HEK293T (cell line): ENCODE measurements at places on chromosomes 2 and 18.

DNA sequence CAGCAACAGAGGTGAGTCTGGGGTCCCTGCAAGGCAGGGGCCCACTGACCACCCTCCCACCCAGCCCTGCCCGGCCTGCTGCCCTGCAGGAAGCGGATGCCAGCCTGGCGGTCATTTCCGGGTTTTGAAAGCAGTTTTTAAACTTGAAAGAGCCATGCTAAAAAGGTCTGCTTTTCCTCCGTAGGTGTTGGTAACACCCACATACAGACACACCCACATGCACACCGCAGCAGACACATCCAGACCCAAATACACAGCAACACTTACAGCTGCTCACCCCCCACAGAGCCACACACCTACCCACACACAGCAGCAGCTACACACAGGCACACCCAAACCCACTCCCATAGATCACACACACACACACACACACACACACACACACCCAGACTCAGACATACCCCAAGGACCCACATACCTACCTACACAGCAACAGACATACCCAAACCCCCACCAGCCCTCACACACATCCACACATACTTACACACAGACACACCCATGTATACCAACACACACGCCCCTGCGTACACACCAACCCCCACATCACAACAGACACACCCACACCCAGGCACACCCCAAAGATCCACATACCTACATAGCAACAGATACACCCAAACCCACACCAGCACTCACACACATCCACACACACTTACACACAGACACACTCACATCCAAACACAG lies 7.6 kb downstream of the ZFP36L2 start:
- DNase-seq = no peak

DNA sequence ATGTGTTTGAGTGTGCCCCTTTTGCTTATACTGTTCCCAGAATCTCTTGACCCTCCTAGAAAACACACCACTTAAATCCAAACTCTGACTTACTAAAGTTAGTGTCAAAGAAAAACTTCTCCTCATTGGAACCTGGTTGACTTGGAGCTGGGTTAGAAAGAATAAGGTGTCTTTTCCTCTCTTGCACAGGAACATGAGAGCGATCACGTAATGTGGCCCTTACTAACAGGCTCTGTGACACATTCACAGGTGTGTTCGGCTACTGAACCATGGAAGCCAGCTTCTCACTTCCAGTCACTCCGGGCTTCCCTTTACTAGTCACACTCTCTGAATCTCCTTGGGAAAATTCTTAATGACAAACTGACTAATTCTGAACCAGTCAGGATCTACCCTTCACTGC lies 5.4 kb upstream of the POU3F3 start:
- DNase-seq = no peak

- DNase-seq = no peak
These were observed 22.6 kb upstream of the SCYGR2 start for GRCh38 chr2:227576110-227576509.

GRCh38 chr2:159612255-159612901 lies 4.0 kb downstream of the BAZ2B start:
- DNase-seq = no peak

DNA sequence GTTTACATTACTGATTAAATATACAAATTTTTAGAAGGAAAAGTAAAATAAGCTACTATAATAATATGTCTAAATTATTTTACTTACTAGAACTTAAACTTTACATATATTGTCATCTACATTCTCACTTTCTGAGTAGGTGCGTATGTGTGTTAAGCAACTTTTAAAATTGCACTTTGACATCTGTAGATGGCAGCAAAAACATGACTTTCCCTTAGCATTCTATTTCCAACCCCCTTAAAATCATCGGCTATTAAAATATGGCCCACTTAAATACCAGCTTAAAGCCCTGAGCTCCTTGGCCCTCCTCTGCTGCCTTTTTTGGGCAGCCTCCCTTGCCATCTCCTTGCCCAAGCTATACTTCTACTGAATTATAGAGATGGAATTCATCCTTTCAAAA lies 78.0 kb downstream of the UPP2 start:
- DNase-seq = no peak

DNA sequence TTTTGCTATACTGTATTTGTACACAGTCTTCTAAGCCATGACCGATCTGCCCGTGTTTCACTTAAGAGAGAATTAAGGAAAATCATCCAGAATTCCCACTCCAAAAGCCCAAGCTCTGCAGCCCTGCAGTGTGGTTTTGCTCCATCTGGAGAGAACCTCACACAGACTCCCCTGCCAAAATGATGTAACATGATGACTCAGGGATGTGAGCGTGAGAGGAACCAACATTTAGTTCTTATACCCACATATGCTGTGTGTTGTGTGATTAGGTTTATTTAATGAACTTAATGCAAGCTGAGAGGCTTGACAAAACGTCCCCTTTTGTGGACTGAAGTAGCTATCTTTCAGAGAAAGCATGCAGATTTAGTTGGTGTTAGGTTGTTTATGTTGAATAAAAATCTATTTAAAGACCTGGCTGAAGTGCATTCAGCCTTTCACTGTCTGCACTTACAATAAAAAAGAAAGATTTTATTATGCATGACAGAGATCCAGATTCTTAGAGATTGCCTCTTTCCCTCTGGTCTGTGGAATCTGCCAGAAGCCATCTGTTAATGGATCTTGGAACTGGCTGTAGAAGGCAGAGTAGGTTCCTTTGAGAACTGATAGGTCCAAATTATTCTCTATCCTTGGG lies 6.3 kb downstream of the RAB12 start:
- peak; percentile 9 for DNase-seq

DNA sequence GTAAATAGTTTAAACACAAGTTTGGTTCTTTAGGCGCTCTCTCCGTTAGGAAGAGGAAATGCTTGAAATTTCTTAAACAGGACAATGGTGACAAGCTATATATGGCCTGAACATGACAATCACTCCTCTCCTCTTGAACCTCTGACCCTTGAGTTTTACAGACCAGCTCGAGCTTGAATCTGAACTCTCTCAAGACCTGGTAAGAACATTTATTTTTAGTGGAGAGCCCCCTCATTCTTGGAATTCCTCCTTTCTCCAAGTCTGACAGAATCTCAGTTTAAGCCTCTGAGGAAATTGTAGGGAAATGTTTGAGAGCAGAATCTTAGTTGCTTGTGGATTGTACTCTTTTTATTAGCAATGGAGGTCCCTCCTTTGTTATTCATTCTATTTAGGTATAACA lies 1293.6 kb upstream of the ZEB2 start:
- no peak for DNase-seq

- no peak for DNase-seq
These were observed 143.3 kb upstream of the ITGA4 start for GRCh38 chr2:181313845-181314244.

GRCh38 chr2:62195421-62196277 lies at the start of gene B3GNT2:
B3GNT2 (plus strand) TSS chr2:62196115; CDS start chr2:62222221, 26,106 bp downstream.
- peak; percentile 86 for DNase-seq

- no peak for DNase-seq
These were observed 12.8 kb upstream of the SMCHD1 start for GRCh38 chr18:2642771-2643170.

- peak; percentile 36 for DNase-seq
These were observed 60.4 kb upstream of the GAREM1 start for GRCh38 chr18:32530947-32531651.

GRCh38 chr2:240856151-240856980 lies 12.3 kb upstream of the AGXT start:
- no peak for DNase-seq

GRCh38 chr2:47186351-47186750 lies 31.2 kb upstream of the STPG4 start:
- no peak for DNase-seq

DNA sequence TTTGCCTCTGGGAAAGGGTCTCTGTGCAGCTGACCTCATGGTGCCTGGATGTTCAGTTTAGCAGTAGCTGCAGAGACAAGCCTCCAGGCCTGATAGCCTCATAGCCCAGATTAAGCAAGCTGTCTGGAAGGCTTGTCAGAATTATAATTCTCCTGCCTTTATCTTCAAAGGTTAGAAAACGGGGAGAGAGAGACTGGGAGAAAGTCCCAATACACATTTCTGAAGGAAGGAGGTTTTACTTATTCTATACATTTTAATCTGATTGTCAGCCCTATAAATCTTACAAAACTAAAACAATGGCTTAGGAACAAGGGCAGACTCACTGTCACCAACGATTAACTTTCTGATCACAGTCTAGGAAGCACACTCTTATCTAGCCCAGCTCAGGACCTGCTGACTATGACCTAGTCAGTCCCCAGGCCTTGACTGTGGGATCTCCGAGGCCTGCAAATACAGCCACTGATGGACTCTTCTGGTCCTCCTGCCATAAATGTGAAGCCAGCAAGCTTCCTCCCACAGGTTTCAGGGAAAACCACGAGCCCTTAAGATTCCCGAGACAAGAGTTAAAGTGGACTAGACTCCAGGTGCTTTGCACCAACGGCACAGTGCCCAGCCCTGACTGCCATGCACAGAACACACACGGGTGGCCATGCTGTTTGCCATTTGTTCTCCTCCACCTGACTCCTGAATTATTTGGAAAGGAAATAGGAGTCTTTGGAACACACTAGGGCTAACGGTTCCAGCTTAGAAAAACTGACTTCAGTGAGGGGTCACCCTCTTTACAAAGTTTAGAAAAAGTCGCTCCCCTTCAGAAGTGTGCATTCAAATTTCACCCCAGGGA lies 111.4 kb upstream of the SMAD7 start:
- no peak for DNase-seq
